ENCODE measurements at places on chromosomes 3 and 15. TPM values are rescaled to one million over a fixed set of nuclear protein-coding genes. Genes with fewer than 3 reads are reported as not detected.

The GNL3 gene
- total RNA-seq: 39.2 TPM

The XCR1 gene
- not detected for total RNA-seq

The SLC12A1 gene
- not detected for total RNA-seq

The CAMK1 gene
- total RNA-seq: 35.9 TPM

The CCDC54 gene
- 0.40 TPM for total RNA-seq

DNA sequence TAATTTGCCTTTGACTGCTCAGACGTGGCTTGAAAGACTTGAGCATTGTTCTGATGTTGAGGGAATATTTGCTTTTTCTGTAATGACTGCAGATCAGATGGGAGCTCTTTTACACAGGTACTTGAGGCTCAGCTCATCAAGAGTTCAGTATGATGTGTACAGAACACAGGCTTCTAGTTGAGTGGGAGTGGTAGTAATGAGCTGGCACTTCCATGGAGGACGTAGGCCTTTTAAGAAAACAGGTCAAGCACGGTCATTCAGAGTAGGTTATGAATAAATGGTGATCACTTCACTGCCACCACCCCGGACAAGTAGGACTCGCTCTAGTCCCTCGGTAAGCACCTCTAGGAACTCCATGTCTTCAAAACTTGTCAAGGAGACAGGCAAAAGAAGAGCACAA is 8.8 kb downstream of the EMC4 start:
- H3K27me3 ChIP-seq: no peaks in the 10 kb centered on the region
- DNase-seq: peak; percentile 48
- no peak overlapping the region for H3K4me3 ChIP-seq
- no peaks in the 10 kb centered on the region for H3K4me1 ChIP-seq

DNA sequence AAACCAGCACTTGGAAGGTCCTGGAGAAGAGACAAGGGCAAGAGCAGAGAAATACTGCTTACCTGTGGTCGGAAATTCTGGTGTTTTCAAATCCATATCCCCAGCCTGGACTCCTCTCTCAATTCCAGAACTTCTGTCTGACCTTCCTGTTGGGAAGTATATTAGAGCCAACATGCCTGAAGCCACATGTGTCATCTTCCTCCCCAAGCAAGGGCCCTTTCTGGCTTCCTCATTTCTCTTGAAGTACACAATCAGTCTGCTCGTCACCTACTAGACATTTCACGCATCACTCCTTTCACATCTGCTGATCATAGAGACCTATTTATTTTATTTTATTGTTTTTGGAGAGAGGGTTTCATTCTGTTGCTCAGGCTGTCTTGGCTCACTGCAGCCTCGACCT is 8.4 kb downstream of the PARP14 start:
- DNase-seq: no peak
- no peak overlapping the region for H3K27ac ChIP-seq
- H3K36me3 ChIP-seq: peaks cover 29% of the 10 kb centered on the region
- H3K27me3 ChIP-seq: no peaks in the 10 kb centered on the region

DNA sequence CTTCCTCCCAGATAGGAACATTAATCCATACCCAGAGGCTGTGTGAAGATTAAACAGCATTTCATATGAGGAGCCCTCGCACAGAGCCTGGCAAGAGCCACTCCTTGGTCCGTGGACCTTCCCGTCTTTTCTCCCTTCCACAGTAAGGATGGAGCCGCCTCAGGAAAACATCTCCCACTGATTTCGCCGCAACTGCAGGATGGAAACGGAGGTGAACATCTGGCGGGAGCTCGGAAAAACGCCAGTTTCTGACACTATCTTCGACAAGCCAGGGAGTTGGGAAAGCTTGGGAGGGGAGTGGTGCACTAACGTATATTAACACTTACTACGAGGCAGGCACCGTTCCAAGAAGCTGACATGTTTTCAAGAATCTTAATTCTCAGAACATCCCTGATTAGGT is 157.9 kb downstream of the XXYLT1 start:
- H3K36me3 ChIP-seq: no peaks in the 10 kb centered on the region
- H3K4me3 ChIP-seq: no peak overlapping the region
- no peak for DNase-seq
- no peaks in the 10 kb centered on the region for H3K27me3 ChIP-seq

- H3K27ac ChIP-seq: no peak overlapping the region
- H3K27me3 ChIP-seq: no peaks in the 10 kb centered on the region
- no peaks in the 10 kb centered on the region for H3K36me3 ChIP-seq
- no peak for DNase-seq
These were observed 118.3 kb upstream of the KCNH8 start for GRCh38 chr3:19029837-19030521.

GRCh38 chr3:107650788-107651187 is 128.0 kb downstream of the BBX start:
- no peak for DNase-seq
- H3K4me1 ChIP-seq: peaks cover 11% of the 10 kb centered on the region
- H3K27me3 ChIP-seq: no peaks in the 10 kb centered on the region
- no peak overlapping the region for H3K4me3 ChIP-seq

DNA sequence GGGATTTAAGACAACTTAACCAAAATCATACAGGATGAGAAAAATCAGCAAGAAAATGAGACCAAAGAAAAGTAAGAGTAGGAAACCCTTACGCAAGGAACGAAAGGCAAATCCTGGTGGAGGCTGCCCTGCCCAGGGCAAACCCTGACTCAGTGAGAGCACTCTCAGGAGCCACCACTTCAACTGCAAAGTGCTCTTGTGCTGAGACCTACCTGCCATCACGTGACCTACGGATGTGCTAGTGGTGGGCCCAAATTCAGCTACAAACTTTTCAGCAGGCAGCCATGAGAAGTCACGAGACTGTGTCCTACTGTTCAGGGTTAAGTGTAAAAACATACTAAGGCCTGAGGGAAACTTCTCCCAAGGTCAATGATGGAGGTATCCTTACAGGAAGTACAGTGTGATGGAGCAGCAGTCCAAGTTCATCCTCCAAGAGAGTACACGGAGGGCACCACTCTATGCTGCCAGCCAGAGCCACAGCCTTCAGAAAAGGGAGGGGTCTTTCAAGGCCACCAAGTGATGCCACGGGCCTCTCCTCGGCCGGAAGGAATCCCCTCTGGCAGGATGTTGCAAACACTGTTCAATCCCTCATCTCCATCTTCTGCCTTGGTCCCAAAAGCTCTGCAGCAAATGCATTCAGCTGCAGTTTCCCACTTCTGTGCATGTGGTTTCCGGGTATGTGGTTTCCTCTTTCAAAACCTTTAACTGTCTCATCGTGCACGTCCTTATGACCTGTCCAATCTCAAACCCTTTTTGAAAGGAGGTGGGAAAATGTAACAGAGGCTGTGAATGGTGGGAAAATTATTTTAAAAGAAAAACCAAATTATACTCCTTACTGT is 9.5 kb downstream of the CHSY1 start:
- H3K4me1 ChIP-seq: peaks cover 35% of the 10 kb centered on the region
- H3K27me3 ChIP-seq: no peaks in the 10 kb centered on the region
- no peak overlapping the region for H3K4me3 ChIP-seq
- no peak overlapping the region for H3K27ac ChIP-seq

DNA sequence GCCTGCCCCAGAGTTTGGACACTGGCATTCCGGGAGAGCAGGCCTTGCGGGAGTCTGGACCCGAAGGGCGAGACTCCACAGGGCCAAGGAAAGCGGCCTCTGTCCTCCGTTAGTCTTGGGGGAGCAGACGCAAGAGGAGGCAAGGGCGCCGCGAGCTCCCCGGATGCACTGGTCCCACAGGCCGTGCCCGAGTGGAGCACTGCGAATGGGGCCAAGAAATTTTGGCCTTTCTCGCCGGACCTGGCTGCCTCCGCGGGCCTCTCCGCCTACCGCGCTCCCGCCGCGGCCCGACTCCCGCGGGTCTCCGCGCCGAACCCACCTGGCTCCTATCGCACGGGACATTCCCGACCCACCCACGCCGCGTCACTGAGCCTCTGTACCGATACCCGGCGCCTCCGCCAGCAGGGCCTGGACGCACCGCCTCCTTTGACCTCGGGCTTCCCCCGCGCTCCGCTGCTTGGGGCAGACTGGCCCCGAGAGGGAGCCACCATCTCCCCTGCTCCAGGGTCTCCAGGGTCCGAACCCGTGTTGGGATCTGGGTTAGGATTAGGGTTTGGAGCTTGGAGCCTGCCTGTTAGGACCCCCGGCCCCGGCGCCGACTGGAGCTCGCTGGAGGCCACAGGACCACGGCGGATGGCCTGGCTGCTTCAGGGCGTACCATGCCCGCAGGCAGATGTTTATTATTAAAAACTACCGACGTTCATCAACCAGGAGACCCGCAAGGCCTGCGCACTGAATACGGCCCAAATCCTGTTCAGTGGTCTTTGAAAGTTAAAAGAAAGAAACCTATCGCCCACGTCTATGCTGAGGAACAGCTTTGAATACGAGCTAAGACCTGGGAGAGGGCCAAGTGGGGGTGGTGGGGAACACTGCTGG is 11.7 kb downstream of the SHOX2 start:
- DNase-seq: no peak
- peaks cover 4% of the 10 kb centered on the region for H3K4me1 ChIP-seq
- H3K36me3 ChIP-seq: no peaks in the 10 kb centered on the region
- H3K4me3 ChIP-seq: no peak overlapping the region

GRCh38 chr15:40493089-40493840 is 22.5 kb downstream of the CHST14 start:
- H3K27ac ChIP-seq: no peak overlapping the region
- no peaks in the 10 kb centered on the region for H3K36me3 ChIP-seq
- no peak overlapping the region for H3K4me3 ChIP-seq
- H3K4me1 ChIP-seq: no peaks in the 10 kb centered on the region
- no peaks in the 10 kb centered on the region for H3K27me3 ChIP-seq

DNA sequence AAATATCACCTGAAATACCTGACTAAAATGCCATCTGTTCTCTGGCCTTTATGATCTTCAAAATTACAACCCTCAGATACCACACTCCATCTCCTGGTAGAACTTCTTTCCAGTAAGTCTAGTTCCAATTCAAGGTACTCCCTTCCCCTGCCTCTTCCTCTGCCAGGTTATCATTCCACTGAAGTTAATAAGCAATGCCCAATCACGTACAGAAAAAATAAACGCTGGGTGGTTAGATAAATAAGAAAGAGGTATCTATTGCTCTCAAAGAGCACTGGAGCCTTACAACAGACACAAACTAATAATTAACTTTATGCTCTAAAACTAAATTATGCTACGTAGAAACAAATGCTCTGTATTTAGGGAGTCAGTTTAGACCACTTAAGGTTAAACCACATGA is 112.5 kb downstream of the MYO9A start:
- DNase-seq: no peak
- no peak overlapping the region for H3K4me3 ChIP-seq
- no peaks in the 10 kb centered on the region for H3K27me3 ChIP-seq
- H3K36me3 ChIP-seq: no peaks in the 10 kb centered on the region
- no peaks in the 10 kb centered on the region for H3K4me1 ChIP-seq

GRCh38 chr15:84725001-84725491 is 9.1 kb upstream of the SEC11A start:
- DNase-seq: no peak
- H3K27me3 ChIP-seq: no peaks in the 10 kb centered on the region
- H3K27ac ChIP-seq: no peak overlapping the region
- H3K4me3 ChIP-seq: no peak overlapping the region
- H3K4me1 ChIP-seq: no peaks in the 10 kb centered on the region

DNA sequence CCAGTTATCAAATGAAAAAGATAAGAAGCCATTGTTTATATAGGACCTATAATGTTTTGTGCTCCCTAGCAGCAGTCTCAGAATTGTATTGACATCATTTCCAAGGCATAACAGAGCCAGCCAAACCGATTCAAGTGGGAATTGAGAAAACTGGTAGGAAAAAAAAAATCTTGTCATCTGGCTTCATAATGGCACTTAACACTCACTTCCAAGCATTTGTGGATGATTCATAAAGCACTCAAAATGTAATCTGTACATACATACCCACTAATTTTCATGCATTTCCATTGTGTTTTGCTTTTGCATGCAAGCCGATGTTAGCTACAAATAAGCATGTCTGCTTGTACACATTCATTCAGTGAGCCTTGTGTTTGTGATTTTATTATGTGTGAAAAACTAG is 18.6 kb upstream of the TRPC1 start:
- H3K4me3 ChIP-seq: no peak overlapping the region
- no peak for DNase-seq
- no peaks in the 10 kb centered on the region for H3K4me1 ChIP-seq
- H3K27ac ChIP-seq: no peak overlapping the region

DNA sequence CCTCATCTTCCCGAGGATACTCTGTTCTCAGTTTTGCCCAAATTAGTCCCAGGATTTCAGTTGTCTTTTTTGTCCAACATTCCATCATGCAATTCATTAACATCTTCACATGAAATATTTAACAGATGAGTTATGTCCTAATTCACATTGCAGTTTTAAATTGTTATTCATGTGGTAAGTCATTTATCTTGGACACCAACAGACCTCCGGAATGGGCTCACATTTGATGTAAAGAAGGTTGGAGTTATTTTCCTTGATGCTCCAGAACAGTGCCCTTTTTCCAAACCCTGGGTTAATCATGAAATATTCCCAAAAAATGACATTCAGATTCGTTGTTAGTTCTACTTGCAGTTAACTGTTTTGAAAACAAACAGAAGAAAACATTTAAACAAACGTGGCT is 32.8 kb upstream of the LRTM1 start:
- no peaks in the 10 kb centered on the region for H3K36me3 ChIP-seq
- no peaks in the 10 kb centered on the region for H3K4me1 ChIP-seq
- DNase-seq: no peak
- H3K27me3 ChIP-seq: no peaks in the 10 kb centered on the region

Measured in thyroid gland (tissue), 4 donors.